ENCODE measurements at places on chromosomes 16 and 17.

DNA sequence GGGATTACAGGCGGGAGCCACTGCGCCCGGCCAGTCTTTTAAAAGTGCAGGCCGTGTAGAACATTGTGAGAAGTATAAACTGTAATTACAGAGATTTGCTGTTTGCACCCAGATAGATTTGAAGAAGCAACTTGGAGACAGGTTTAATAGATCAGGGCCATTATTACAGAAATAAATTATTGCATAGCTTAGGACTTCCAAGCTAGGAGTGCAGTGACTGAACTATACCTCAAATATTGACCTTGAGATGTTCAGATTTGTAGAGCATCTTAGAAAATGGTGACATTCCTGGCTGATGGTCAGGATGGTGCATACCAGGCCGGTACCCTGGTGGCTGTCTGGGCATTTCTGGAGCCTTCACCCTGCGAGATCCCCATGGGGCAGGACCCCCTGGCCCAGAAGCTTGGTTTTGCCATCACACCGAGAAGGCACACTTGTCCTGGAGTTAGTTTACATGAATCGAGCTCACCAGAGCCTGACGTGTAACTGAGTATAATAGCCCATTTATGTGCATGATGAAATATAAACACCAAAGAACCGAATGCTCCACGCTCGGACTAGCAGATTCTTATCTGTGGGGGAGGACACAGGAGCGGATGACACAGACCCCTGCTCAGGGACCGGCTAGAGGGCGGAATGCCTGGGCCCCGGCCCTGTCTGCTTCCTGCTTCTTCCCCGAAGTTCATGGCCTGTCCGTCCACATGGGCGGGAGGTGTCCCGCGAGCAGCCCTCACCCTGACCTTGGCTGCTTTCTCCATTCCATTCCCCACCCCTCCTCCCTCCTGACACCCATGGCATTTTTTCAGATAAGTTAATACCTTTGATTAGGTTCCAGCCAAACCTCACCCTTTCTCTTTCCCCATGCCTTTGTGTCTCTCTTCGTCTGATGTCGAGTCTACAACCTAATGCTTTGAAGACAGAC lies 32.1 kb downstream of the CCDC40 start:
- DNase-seq = no peak

DNA sequence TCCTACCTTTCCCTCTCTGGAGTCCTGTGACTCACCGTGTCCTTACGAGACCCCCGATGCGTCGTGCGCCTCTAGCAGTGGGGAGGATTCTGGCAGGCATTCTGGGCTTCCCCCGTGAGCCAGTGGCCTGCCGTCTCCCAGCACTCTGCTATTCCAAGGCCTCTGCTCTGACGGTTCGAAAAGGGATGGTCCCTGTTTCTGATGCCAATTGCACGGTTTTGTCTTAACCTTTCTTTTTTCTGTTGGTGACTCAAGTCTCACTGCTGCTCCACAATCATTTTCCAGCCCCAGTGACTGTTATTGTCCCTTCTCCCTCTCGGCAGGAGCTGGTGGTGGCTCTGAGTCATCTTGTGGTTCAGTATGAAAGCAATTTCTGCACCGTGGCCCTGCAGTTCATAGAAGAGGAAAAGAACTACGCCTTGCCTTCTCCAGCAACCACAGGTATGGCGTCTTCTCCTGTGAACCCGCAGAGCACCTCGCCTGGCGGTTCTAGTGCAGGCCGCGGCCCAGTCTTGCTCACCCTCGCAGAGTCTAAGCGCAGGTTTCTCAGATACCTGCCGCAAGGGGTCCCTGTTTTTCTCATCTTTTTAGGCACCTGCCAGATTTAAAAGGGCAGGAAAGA lies 100.1 kb upstream of the CHMP6 start:
- DNase-seq = peak; percentile 90

- DNase-seq = no peak
Observed at GRCh38 chr17:72171703-72172667, 51.2 kb downstream of the SOX9 start.

- DNase-seq = no peak
Observed at GRCh38 chr16:9755081-9755480, 427.1 kb downstream of the GRIN2A start.

GRCh38 chr17:20257008-20257407 lies 210.3 kb downstream of the LGALS9B start:
- DNase-seq = no peak

DNA sequence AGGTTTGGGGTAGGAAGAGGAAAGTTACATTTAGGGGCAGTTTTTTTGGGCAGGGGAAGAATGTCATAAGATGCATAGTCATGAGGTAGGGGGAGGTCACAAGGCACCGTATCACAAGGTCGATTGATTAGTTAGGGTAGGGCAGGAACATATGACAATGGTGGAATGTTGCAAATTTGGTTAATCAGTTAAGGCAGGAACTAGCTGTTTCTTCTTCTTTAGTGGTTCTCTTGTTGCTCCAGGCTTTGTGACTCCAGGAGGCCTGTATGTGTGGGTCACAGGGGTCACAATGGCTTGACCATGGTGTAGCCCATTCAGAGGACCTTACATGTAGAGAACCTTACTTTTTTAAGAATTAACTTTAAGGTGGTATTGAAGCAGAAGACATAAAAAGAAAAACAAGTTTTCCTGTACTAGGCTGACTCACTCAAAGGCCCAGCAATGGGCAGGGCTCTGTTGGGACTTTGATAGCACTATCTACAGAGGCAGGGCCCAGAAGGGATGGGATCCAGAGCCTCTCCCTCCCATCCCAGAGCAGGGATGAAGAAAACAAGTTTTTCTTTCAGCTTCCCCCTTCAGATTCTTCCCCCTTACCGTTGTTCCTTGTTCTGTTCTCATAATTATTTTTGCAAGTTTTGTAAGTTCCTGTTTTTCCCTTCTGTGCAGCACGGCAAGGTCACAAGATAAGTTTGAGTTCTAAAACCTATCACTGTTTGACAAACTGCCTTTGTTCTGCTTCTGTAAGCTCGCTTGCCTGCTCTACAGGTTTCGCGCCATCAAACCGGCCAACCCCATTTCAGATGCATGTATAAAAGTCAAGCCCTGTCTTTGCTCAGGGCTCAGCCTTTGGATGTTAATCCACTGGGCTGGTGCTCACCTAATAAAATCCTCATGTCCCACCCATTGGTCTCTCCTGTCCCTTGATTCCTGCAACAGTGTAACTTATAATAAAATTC lies 45.8 kb upstream of the ATF7IP2 start:
- no peak for DNase-seq

DNA sequence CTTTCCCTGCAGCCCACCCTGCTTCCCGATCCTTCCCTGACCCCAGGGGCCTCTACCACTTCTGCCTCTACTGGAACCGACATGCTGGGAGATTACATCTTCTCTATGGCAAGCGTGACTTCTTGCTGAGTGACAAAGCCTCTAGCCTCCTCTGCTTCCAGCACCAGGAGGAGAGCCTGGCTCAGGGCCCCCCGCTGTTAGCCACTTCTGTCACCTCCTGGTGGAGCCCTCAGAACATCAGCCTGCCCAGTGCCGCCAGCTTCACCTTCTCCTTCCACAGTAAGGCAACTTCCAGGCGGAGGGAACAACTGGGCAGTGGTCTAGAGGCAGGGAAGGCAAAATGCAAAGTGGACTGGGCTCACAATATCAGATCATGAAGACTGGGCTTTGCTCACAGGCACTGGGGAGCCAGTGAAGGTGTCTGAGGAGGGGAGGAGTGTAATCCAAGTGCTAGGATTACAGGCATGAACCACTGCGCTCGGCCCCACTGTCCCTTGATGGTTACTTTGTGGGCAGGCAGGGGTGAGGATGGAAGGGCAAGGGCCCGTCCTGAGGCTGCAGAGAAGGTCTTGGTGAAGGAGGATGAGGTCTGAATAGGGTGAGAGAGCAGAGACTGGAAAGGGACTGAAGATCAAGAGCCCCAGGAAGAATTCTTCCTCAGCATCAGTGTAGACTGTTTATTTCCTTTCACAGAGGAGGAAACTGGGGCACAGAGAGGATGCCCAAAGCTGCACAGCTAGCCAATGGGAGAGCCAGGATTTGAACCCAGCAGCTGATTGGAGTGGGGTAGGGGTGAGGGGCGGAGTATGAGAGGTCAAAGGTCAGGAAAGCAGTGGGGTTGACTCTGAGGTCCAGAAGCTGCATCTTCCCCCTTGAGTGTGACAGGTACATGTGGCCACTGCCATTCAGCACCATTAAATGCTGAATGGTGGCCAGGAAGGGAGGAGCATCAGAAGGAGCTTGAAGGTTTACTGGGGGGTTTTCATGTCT lies 16.5 kb upstream of the ADGRG3 start:
- peak; percentile 32 for DNase-seq

DNA sequence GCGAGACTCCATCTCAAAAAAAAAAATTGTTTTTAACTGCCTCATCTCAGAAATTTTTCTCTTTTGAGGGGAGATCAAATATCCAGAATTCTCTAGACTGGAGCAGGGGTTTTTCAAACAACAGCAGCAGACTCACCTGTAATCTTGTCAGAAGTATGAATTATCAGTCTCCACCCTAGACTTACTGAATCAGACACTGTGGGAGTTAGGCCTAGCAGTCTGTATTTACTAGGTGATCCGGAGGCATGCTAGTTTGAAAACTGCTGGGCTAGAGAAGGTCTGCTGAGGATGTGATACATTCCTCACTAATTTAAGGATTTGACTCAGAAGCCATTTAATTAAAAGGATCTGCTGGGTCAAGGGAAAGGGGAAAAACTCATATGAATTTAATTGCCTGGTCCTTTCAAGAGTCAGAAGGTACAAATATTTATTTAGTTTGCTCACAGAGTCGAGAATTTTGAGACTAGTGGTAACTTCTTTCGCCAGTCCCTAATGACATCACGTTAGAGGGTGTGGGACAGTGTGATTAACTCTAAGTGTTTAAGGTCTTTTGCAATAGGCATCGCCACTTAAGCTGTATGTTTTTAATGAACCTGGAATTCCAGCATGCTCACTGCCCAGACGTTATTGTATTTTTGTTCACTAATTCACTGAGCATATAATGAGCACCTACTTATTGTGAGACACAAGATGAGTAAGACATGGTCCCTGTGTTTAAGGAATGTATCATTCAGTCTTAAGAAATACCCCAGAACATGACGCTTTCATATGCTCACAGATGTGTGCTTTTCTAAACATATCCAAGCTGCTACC lies 14.2 kb downstream of the ATP6V0A1 start:
- no peak for DNase-seq

GRCh38 chr17:72588961-72589360 lies 468.1 kb downstream of the SOX9 start:
- DNase-seq = peak; percentile 42

GRCh38 chr17:61399131-61400065 lies at the start of gene TBX2:
TSS of gene TBX2 (plus strand) at chr17:61399843. CDS start at chr17:61400177, 334 bp downstream.
- peak; percentile 18 for DNase-seq

DNA sequence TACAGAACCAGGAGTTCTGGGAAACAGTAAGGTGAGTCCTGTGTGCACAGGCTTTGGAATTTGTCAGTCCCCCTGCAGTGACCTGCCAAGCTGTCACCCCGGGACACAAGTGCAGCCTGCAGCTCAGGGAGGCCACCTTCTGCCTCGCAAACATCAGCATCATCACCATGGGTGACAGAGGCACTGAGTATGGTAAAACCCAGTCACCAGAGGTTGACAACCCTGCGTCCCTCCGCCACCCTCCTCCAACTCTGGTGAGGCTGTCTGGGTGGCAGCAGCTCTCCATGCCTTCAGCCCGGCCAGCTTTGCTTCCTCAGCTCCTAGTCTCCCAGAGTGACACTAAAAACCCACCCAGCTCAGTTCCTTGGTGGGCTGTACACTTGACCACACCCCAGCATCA lies 221.0 kb downstream of the CPPED1 start:
- no peak for DNase-seq

- no peak for DNase-seq
Observed at GRCh38 chr17:81392909-81393654, 2.2 kb upstream of the BAHCC1 start.

GRCh38 chr16:51996516-51996915 lies 550.4 kb downstream of the TOX3 start:
- DNase-seq = no peak

GRCh38 chr16:59759296-59759695 lies 1025.2 kb upstream of the GOT2 start:
- no peak for DNase-seq

DNA sequence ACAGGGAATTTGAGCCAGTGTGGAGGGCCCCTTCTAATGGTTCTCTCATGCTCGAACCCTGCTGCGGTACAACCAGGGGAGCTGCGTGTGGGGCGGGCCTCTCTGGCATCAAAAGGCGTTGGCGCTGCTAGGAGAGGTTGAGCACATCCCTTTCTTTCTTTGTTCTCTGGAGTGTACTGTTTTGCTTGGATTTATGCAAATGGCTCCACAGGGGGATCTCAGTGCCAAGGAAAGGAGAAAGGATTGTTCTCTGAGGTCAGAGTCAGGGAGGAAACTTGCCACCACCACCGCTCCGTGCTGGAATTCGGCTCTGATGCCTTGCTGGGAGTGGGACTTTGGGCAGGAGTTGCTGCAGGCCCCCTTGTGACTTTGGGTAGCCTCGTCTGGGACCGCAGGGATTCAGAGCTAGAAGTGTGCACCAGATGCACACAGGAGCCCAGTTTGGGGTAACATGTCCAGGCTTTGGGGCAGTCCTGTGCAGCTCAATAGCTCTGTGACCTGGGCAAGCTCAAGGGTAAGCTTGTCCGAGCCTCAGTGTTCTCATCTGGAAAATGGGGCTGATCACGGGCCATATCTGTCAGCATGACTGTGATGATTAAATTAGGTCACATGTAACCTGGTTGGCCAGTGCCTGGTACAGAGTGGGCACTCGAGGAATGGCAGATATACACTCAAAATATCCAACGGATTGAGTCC lies 353.0 kb upstream of the EEF2KMT start:
- DNase-seq = no peak

Measured in activated CD4-positive, alpha-beta T cell treated with anti-CD3 and anti-CD28 coated beads for 36 hours (primary cell).